ENCODE measurements at places on chromosomes 5 and 9.

DNA sequence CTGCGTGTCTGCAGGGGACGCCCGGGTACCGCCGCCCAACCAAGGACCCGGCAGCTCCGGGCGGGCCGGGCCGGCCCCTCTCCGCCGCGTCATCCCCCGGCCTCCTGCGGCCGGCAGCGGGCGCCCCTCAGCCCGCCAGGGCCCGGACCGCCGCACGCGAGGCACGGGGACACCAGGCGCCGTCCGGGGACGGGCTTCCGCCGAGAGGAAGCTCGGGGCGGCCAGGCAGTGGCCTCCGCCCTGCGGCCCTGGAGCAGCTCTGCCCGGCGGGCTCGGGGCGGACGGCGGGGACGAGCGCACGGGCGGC, 373 bp downstream of the FBXW5 start:
- no peak for DNase-seq

- no peak for DNase-seq
Measured at GRCh38 chr5:56608217-56608925, 207.0 kb upstream of the MAP3K1 start.

DNA sequence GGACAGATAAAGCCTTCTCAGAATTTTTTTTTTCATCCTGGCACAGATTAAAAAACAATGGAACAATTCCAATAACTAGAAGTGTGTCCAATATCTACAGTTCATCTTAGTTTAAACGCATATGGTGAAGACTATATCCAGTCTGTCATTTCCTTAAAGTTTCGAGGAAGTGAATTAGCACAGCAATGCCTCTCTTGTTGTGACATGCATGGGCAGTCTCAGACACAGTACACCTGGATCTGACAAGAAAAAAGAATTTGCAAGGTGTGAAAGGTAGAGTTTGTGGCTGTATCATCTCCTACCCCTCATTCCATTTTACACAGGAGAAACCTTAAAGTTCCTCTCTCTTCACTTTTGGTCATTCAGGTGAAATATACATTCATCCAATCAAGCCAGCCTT, 100.6 kb upstream of the ADAMTS19 start:
- DNase-seq, result no peak

DNA sequence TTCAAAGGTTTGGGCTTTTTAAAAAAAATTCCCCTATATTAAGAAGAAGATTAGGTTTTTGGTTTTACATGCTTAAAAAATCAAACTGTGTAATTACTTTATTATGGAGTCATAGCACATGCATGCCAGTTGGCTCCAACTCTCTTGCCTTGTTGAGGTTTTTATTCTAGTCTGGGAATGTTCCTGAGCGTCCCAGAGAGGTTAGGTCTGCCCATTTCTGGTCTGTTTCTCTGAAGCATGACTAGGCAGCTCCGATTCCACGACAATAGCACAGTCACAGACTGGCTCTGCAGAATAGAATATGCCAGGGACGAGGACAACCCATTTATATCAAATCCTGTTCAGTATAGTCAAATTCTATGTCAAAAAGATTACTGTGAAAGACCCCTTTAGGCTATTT, 217.0 kb downstream of the PCSK5 start:
- no peak for DNase-seq

DNA sequence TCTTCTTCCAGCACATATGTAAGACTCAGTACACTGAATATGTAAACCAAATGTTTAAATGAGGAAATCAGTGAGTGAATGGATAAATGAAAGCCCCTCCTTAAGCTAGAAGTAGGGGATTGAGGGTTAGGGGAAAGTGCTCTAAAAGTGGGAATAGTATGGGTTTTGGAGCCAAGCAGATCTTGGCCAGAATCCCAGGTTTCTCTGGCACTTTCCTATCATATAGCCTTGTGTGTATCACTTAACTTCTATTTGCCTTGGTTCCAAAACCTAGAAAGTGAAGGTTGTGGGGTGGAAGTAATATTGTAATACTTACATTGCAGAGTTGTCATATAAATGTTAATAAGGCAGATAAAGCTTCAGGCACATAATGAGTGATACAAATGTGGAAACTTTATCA, 45.0 kb upstream of the SV2C start:
- no peak for DNase-seq

DNA sequence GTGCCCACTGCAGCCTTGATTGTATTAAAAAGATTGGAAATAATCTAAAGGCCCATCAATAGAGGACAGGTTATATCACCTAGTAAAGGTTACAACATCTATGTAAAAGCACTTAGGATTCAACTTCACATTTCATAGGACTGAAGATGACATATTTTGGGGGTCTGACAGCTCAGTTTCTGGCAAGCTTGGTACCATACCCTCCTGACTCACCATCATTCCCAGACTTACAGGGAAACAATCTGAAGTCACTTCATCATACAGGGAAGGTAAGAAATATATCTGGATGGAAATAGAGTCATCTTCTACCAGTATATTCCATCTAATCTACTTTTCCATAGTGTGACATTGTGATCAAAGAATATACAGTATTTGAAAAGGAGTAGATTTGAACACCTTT, 28.8 kb upstream of the DAB2 start:
- no peak for DNase-seq

- no peak for DNase-seq
Measured at GRCh38 chr5:45604092-45604491, 92.1 kb downstream of the HCN1 start.

DNA sequence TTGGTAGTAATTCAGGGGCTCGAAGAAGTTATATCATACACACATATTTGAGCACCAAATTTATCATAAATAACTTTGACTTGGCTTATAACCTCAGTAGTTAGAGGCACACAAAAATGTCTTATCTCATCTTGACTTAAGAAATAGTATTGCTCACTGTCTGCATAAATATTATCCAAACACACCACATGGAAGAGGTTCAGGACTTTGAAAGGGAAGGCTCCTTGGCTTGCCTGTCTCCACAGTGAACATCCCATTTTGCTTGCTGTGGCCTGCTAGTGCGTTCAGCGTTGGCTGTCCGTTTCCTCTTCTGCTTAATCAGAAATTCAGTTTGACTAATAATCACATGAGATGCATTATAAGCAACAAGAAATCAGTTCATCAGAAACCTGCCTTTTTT, 13.9 kb downstream of the GRXCR2 start:
- no peak for DNase-seq

- DNase-seq, result no peak
Measured at GRCh38 chr5:132309679-132310078, 15.5 kb downstream of the SLC22A4 start.

- DNase-seq, result no peak
Measured at GRCh38 chr5:93675460-93676450, 65.6 kb downstream of the POU5F2 start.

- no peak for DNase-seq
Measured at GRCh38 chr5:75660678-75661465, 49.6 kb downstream of the ANKDD1B start.

- no peak for DNase-seq
Measured at GRCh38 chr5:132233811-132234683, 6.4 kb upstream of the P4HA2 start.

Measured in stimulated activated CD4-positive, alpha-beta T cell treated with anti-CD3 and anti-CD28 coated beads, Interleukin-1b, Interleukin-23, amount 100 ng/mL, for 1 hour (primary cell).